ENCODE measurements at places on chromosomes 12 and 14.
A peak's percentile ranks its signal among the peaks of the same experiment; 100 is the strongest.

- DNase-seq: no peak
Observed at GRCh38 chr12:45667761-45668160, 61.7 kb upstream of the ARID2 start.

- no peak for DNase-seq
Observed at GRCh38 chr12:77842430-77842829, 11.7 kb downstream of the NAV3 start.

DNA sequence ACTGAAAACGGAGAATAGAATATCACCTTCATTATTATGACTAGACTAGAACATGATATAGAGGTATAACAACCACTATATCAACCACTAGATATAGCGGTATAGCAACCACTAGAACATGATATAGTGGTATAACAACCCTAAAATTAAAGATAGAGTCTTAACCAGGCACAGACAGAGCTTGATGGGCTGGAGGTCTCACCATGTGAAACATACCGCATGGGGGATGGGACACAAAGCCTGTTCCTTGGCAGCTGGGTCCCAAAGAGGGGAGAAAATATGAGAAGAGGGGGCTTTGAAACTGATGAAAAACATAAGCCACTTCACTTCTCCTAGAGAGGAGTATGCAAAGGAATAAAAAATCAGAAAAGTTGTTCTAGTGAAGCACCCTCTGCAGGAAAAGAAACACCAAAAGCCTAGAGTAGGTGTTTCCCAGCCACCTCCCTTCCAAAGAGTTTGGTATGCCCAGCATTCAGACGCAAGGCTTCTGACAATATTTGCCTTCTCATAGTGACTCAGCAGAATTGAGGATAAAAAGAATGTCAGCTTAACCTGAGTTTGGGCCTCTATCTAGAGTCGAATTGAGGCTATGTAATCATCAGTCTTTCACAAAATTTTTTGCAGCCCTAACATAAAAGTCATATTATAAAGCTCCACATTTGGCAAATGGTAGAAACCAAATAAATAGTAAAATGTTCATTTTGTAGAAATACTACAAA is 316.4 kb downstream of the NOVA1 start:
- peak; percentile 25 for DNase-seq

DNA sequence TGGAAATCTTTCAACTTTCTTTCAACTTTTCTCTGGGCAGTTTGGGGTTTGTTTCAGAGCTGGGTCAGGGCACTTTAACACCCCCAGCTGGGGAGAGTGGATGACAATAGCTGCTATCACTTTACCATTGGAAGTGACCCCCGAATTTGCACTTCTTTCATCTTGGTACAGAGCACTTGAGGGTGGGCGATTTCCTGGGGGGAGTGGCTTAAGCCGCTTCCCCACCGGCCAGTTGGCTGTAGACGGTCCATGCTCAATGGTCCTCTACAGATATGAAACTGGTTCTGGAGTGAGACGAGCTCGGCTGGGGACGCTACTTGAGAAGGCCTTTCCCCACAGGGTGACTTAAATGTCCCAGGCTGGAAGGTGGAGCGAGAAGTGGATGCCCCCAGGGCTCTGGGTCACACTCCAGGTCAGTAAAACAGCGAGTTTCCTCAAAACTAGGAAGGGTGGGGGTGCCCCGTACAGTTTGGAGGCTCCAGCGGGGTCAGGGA is at the start of gene VRTN:
VRTN (plus strand) TSS at position 231 of the 494 bp plus-strand sequence. CDS start 8,313 bp downstream, outside the sequence.
- no peak for DNase-seq

DNA sequence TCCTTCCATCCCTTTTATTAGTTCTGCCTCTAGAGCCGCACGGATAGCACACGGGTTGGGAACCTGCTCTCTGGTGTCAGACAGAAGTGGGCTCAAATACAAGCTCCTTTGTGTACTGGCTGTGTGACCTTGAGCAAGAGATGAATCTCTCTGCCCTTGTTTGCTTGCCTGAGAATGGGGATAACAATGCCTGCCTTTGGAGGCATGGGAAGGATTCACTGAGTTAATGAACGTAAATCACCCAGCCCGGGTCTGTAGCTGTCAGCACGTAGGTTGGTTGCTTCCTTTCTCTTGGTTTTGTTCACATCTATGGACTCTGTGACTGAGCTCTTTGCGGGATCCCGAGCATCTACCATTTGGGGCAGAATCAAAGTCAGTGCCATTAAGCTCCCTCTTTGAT is 79.3 kb upstream of the NRXN3 start:
- DNase-seq: no peak

DNA sequence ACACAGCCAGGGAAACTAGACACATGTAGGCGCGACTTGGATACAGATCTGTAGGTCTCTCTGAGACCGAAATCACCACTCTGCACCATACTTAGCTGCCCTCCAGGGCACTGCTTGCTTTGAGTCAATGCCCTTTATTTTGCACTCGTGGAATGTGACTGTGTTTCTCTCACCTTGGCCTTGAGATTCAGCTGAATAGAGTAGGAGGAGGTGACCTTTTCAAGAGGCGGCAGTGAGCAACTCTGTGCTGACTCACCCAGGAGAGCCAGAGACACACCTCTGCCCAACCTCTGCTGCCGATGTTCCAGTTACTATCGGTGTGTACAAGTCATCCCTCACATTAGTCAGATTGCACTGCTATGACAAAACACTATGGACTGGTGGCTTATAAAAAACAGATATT is 583.4 kb downstream of the VRK1 start:
- DNase-seq: no peak

DNA sequence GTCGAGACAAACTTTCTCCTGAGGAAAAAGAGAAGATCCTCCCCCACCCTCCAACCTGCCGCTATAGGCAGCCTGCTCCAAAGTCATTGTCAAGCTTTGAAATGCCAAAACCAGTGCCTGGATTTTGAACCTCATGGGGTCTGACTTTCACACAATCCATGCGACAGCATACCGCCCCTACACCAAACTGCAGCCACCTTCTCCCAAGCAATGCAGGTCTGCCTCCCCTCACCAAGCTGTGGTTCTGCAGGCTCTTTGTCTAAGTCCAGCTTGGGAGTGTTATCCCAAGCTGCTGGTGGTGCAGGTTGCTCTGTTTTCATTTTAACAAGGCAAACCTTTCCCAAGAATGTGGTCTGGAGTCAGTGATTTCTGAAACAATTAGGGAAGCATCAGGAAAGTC is 12.4 kb downstream of the TBX5 start:
- DNase-seq: no peak

GRCh38 chr12:114938487-114939210 is 254.7 kb upstream of the TBX3 start:
- DNase-seq: no peak

DNA sequence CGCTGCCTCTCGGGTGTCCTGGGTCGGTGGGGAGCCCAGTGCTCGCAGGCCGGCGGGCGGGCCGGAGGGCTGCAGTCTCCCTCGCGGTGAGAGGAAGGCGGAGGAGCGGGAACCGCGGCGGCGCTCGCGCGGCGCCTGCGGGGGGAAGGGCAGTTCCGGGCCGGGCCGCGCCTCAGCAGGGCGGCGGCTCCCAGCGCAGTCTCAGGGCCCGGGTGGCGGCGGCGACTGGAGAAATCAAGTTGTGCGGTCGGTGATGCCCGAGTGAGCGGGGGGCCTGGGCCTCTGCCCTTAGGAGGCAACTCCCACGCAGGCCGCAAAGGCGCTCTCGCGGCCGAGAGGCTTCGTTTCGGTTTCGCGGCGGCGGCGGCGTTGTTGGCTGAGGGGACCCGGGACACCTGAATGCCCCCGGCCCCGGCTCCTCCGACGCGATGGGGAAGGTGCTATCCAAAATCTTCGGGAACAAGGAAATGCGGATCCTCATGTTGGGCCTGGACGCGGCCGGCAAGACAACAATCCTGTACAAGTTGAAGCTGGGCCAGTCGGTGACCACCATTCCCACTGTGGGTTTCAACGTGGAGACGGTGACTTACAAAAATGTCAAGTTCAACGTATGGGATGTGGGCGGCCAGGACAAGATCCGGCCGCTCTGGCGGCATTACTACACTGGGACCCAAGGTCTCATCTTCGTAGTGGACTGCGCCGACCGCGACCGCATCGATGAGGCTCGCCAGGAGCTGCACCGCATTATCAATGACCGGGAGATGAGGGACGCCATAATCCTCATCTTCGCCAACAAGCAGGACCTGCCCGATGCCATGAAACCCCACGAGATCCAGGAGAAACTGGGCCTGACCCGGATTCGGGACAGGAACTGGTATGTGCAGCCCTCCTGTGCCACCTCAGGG is 679 bp downstream of the ARF6 start:
- DNase-seq: no peak

DNA sequence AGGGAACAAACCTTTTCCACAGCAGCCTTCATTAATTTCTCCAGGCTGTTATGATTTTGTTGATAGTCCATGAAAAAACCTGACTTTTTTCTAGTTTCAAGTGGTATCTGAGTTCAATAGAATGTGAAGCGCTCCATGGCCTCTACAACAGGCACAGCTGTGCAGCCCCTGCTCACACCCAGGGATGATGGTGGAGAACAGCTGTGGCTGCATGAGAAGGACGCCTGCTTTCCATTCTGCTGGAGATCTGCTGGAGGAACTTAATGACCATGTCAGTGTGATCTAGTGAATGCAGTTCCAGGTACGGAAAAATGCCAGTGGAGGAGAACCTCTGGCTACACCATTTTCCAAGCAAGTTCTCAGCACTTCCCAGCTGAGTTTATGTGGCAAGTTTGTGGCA is 80.6 kb downstream of the PIWIL1 start:
- DNase-seq: no peak

- no peak for DNase-seq
Observed at GRCh38 chr12:91177381-91177780, 5.2 kb downstream of the DCN start.

- no peak for DNase-seq
Observed at GRCh38 chr12:14514154-14514842, 53.4 kb downstream of the PLBD1 start.

GRCh38 chr12:132827763-132828703 is 636 bp downstream of the GOLGA3 start:
- no peak for DNase-seq

DNA sequence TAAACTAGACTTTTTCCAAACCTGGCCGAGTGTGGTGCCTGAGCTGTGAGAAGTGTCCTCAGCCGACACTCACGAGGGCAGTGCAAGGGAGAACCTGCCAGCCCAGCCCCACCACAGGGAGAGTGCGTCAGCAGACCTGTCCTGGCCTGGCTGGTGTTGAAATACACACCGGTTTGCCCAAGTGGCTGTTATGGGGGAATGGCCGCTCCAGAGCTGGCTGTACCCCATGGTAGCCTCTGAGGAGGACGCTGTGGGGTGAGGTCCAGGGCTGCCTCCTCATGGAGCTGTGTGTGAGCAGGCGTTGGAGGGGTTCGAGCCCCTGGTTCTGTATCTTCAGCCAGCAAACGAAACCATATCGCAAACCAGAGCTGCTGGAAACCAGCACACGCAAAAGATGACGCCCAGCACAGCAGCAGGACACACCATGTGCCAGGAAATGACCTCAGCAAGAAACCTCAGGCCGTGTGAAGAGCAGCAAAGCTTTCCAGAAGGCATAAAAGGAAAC is 9.4 kb downstream of the ANKRD9 start:
- no peak for DNase-seq

- no peak for DNase-seq
Observed at GRCh38 chr12:40011775-40012129, 94.1 kb downstream of the SLC2A13 start.

GRCh38 chr12:104249017-104249416 is 33.4 kb downstream of the TXNRD1 start:
- no peak for DNase-seq

DNA sequence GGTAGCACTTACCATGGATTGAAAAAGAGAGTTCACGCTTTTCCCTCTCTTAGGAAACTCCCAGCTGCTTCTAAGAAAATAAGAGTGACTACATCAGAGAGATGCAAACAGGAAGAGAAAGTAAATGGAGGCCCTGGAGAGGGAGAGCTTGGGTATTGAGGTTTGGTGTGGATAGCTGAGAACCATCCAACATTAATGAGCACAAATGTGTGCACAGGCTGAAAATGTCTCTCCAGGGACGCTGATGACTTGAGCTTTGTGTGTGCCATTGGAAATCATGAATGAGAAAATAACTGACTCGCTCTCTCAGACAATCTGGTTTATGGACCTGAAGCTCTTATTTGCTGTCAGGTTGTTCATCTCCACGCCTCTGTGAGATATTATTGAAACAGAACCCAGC is 318.8 kb downstream of the NRXN3 start:
- peak; percentile 76 for DNase-seq

DNA sequence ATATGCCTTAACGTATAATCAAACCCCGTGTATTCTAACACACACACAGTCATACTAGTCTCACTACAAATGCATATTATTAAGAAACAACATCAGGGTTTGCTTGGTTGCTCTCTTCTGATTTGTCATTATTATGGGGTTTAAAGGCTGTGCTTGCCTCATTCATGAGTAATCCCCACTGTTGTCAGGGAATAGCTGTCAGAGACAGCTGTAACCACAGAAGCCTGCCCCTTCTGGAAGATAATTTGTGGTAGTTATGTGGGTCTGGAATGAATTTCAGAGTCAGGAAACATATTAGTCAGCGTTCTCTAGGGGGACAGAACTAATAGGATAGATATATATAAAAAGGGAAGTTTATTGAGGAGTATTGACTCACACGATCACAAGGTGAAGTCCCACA is 456.9 kb upstream of the TMEM132C start:
- DNase-seq: no peak

DNA sequence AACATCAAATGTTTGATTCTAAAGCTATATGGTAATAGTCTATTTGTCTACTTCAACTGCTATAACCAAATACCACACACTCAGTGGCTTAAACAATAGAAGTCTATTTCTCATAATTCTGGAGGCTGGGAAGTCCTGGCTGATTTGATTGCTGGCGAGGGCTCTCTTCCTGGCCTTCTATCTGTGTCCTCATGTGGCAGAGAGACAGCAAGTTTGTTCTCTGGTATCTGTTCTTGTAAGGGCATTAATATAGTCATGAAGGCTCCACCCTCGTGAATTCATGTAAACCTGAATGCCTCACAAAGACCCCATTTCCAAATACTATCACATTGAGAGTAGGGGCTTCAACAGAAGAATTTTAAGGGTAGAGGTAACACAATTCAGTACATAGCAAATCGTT is 34.1 kb downstream of the TRMT5 start:
- DNase-seq: no peak

GRCh38 chr12:108449478-108449877 is 65.6 kb upstream of the FICD start:
- DNase-seq: no peak

DNA sequence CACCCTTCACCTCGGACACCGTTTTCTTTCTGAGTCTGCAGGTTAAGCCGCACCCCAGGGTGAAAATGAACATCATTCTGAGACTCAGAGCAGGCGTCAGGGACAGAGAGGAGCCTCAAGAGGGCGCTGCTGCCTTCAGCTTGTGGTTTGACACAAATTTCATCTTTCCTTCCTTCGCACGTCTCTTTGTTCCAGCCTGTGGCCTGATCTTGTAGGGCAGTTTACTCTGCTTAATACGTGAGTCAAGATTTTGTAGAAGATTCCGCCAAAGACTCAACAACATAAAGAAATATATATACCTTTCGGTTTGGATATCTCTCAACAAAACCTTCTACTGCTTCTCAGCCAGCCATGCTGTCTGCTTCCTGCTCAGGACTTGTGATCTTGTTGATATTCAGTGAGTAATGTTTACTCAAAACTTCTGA is 329.3 kb upstream of the OR4E1 start:
- DNase-seq: no peak

All from NCI-H1436 (cell line).